Stimulated activated CD4-positive, alpha-beta T cell treated with anti-CD3 and anti-CD28 coated beads, Interleukin-1b, Interleukin-23, amount 100 ng/mL, for 1 hour (primary cell): ENCODE measurements at places on chromosomes 16 and 17.

GRCh38 chr17:75493476-75494129, 21.7 kb downstream of the CASKIN2 start:
- DNase-seq = no peak

- DNase-seq = no peak
Observed at GRCh38 chr17:75850928-75851692, 4.0 kb downstream of the WBP2 start.

DNA sequence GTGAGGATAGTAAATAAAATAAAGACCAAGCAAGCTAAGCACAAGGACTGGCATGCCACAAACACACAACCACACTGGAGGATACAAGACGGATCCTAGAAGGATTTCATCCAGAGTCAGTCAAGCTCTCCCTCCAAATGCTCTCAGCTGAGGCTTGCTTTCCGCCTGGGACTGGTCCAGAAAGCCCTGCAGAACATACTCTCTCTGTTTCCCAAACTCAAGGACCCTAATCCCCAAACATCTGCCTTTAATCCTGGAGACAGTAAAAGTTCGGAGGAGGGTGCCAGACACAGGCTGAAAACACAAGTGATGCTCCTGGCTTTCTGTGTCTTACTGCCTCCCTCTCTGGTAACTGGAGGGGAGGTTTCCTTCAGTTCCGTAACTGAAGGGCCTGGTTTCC, 5.3 kb upstream of the HSD11B2 start:
- no peak for DNase-seq

- no peak for DNase-seq
Observed at GRCh38 chr16:80285104-80285503, 255.7 kb upstream of the DYNLRB2 start.

- DNase-seq = no peak
Observed at GRCh38 chr16:60776281-60776680, 1260.0 kb downstream of the CDH8 start.

DNA sequence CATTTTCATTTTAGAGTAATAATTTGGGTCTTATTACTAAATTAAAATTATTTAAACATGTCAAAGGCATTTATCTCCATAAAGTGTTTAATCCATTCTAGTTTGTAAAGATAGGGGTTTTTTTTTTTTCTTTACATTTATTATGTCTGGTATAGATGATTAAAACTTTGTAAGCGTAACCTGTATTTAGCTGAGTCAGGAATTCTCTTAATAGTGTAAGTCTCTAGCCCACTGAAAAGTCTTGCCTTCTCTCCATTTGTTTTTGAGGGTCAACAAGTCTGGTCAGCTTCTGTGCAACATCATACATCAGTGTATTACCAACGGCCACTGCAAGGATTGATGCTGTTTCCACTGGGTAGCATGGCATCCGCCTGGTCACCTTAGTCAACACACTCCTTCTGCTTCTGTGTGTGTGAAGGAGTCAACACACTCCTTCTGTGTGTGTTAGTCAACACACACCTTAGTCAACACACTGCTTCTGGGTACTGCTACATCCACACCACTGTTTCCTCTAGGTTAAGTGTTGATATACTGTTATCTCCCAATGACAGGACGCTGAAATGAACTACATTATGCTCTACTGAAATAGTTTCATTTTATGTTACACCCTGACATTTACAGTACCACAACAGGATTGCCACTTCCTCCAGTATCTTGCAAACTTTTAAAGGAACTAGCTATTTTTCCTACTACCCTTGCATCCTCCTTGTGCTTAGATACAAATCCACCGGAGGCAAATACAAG, 37.3 kb upstream of the VWA3A start:
- DNase-seq = no peak
